Activated naive CD8-positive, alpha-beta T cell treated with anti-CD3 and anti-CD28 coated beads, Interleukin-2, amount 50 U/mL, for 24 hours (primary cell): ENCODE measurements at places on chromosomes 5 and 9.
A peak's percentile ranks its signal among the peaks of the same experiment; 100 is the strongest.

GRCh38 chr5:87195616-87196015 is 72.1 kb upstream of the RASA1 start:
- no peak for DNase-seq

- DNase-seq: no peak
These were observed 171.3 kb upstream of the ZNF462 start for GRCh38 chr9:106691627-106692026.

GRCh38 chr9:86045654-86046053 is 53.7 kb downstream of the GOLM1 start:
- DNase-seq: no peak

DNA sequence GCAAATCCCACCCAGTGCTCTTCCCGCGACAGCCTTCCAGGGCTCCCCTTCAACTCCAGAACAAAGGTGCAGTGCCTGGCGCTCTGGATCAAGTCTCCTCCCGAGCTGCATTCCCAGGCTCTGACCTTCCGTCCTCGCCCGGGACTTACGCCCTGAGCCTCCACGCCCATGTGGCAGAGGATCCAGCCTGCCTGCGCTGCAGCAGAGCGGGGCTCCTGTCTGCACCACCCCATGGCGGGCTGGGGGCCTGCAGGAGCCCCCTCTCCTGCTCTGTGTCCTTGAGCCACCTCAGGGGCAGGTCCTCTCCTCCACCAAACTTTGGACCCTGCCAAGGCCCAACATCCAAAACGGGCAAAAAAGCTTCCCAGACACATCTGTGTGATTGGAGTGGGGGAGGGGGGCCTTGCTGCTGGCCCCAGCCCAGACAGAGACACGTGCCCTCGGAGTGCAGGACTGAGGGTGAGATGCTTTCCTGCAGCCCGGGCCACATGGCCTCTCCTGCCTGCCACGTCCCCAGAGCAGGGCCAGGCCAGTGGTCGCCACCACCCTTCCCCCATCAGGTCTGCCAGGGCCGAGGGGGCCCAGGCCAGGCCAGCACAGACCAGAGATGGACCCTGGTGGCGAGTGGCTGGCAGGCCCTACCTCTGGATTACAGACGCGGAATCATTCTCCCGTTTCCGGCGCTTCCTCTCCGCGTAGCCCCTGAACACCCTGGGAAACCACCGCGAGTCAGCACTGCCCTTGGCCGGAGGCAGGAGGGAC is 4.4 kb downstream of the NSMF start:
- no peak for DNase-seq

DNA sequence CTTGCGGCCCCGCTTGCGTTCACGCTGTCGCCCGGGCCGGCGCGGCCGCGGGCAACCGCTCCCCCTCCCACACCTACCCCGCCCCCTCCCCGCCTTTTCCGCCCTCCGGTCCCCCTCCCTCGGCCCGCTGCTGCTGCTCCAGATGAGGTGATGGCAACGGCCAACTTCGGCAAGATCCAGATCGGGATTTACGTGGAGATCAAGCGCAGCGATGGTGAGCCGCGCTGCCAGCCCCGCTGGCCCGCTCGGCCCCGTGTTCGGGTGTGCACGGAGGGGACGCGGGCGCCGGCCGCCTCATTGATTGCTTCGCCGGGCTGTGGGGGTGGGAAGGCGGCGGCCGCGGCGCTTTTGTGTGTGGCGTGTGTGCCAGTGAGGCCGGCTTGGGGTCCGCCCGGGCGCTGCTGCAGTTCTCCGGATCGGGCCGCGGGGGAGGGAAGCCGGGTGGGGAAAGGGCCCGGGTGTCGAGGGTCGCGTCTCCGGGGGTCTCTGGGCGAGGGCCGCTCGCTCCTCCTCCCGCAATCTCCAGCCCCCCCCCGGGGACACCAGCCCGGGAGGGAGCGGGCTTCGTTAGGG is 403 bp downstream of the KIF2A start:
- DNase-seq: peak; percentile 64

DNA sequence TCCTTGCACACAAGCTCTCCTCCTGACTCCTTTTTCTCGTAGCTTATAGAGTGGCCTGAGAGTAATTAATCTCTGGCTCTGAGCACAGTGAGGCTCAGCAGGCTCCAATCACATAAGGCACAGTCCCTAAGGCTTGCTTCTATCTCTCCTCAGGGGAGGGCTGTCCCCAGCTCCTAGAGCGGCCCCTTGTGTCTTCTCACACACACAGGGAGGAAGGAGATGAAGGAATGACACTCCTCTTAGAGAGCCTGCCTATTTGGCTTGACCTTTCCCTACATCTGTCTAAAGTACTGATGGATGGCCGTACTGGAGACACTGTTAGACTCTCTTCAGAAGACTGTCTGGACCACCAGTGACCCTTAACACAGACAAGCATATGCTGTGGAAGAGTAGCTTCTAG is 12.9 kb downstream of the TAS2R1 start:
- no peak for DNase-seq

- DNase-seq: no peak
These were observed 95.3 kb upstream of the SLC12A2 start for GRCh38 chr5:127988146-127988760.

- no peak for DNase-seq
These were observed 12.3 kb downstream of the GNE start for GRCh38 chr9:36245906-36246305.

DNA sequence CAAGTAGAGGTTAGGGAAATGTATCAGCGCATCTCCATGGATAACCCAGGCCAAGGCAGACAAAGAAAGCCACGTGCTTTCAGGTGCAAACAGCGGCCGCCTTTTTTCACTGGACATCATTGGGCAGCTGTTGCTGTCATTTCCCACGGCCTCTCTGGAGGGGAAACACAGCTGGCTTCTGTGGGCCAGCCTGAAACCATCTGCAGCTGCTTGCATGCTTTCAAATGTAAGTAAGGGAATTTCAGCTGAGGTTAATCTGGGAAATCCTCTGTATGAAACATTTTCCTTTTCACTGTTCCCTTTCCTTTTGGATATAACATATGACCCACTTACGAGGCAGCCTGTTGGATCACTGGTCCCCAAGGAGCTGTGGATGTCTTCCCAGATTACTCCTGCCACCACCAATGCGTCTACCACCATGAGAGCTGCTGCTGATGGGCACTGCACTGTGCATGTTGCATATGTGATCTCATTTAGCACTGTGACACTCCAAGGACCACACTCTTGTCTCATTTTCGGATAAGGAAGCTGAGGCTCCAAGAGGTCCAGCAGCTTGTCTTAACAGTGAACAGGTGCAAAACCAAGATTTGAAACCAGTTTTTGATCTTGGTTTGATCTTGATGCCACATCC is 106.3 kb downstream of the C9orf152 start:
- DNase-seq: no peak

- no peak for DNase-seq
These were observed 584.0 kb downstream of the ACTL7B start for GRCh38 chr9:108271646-108272348.

GRCh38 chr9:117523531-117524153 is 108.8 kb upstream of the ASTN2 start:
- no peak for DNase-seq

DNA sequence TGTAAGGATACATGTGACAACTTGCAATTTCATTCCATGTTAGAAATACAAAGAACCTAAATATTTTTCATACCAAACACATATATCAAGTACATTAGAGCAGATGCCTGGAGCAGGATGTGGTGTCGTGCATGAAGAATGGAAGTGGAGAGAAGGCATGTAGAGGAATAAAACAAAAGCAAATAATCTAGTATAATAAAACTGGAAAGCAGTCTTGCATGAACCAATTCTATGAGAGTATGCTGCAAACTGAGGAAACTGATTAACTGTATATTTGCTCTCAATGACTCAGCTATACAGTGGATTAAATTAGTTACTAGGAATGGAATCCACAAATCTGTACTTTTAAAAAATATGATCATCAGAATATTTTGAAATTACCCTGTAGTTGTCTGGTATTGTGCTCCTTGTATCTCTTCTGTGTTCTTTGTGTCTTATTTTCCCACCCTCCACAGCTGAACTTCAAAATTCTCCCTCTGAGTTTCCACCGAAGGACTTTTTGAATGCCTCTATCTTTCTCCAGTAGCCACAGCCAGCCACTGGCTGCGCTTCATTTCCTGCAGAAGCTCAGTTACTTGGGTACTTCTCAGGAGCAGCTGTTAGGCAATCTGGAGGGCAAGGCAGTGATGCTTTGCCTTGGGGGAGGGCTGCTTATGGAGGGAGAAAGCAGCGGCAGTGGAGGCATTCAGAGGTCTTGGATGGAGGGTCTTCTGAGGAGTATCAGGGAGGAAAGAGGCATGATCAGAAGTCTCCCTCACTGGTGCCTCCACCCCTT is 608.0 kb downstream of the BRINP1 start:
- DNase-seq: no peak

DNA sequence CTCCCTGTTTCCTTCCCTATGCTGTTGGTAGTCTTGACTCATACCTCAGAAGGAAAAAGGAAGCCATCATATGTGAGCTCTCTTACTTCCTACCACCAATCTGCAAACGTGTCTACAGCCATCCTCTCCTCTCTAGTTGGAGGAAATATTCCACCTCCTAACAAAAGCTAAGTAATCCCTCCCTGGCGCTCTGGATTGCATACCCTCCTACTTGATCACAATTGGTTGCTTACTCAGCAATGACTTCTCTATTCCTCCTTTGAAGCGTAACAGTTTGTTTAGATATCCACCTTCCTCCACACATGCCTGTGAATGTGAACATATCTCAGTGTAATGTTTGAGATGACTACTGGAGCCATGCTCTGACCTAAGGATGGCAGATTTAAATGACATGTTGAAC is 18.2 kb downstream of the RUSC2 start:
- DNase-seq: no peak

DNA sequence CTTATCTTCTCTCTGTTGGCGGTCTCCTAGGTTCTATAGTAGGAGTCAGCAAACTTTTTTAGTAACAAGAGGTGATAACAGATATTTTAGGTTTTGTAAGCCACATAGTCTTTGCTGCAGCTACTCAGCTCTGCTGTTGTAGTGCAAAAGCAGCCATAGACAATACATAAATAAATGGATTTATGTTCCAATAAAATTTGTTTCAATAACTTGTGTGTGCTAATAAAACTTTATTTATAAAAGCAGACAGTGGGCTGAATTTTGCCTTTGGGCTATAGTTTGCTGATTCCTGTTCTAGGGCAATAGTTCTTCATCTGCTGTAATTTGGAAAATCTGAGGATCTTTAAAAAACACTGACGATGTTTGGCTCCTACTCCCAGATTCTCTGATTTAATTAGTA is 469.4 kb upstream of the TNC start:
- DNase-seq: no peak

GRCh38 chr9:134681061-134681661 is 39.6 kb downstream of the COL5A1 start:
- DNase-seq: no peak

GRCh38 chr9:17955409-17955808 is 376.5 kb downstream of the SH3GL2 start:
- no peak for DNase-seq

GRCh38 chr5:119458911-119459632 is 6.8 kb downstream of the HSD17B4 start:
- DNase-seq: no peak

- DNase-seq: no peak
These were observed 10.9 kb upstream of the SOWAHA start for GRCh38 chr5:132802044-132802684.

GRCh38 chr5:173907686-173908371 is 19.7 kb downstream of the CPEB4 start:
- no peak for DNase-seq

- DNase-seq: peak; percentile 86
These were observed 4.9 kb downstream of the AKNA start for GRCh38 chr9:114382699-114383520.

DNA sequence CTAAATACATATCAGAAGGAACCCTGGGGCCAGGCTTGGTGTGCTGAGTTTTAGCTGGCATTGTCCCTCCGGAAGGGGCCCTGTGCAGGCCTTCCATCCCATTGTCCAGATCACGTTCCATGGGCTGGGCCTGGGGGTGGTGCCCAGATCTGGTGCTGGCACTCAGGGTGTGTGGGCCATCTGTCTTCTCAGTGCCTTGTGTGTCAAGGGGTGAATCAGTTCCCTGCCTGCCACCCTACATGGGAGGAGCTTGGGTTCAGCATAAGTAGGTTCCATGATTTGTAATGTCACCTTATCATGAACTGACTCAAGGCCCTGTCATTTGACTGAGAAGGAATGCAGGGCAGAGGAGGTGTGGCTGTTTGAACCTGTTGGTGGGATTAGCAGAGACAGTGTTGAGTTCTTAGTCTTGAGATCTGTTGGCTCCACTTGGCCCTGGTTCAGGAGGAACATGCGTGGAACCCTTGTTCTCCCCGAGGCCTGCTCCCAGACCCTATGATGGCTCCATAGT is 176.8 kb downstream of the MACROH2A1 start:
- no peak for DNase-seq
